ENCODE measurements at places on chromosomes 12 and 14.

GRCh38 chr14:68397822-68398221, 395.0 kb downstream of the ZFP36L1 start:
- DNase-seq = no peak

GRCh38 chr12:56884421-56884820, 49.8 kb downstream of the SDR9C7 start:
- DNase-seq = no peak

DNA sequence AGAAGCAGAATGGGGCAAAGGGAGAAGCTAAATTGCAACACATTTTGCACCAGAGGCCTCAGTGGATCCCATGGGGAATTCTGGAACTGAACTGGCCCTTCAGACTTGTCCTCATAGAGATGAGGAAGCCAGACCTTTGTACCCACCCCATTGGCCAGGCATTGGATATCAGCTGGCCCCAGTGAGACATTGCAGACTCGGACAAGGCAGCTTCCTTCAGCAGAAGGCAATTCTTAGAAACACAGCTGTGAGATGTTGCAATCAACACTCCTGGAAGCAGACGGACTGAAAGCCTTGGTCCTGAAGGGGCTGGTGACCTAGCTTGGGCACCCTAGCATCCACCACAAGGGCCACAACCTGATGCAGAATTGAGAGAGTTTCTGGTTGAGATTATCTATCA, 218.1 kb downstream of the MSRB3 start:
- no peak for DNase-seq

- no peak for DNase-seq
Measured at GRCh38 chr12:49671031-49671765, 36.0 kb downstream of the FMNL3 start.

- DNase-seq = no peak
Measured at GRCh38 chr12:107468182-107468581, 217.4 kb upstream of the PWP1 start.

DNA sequence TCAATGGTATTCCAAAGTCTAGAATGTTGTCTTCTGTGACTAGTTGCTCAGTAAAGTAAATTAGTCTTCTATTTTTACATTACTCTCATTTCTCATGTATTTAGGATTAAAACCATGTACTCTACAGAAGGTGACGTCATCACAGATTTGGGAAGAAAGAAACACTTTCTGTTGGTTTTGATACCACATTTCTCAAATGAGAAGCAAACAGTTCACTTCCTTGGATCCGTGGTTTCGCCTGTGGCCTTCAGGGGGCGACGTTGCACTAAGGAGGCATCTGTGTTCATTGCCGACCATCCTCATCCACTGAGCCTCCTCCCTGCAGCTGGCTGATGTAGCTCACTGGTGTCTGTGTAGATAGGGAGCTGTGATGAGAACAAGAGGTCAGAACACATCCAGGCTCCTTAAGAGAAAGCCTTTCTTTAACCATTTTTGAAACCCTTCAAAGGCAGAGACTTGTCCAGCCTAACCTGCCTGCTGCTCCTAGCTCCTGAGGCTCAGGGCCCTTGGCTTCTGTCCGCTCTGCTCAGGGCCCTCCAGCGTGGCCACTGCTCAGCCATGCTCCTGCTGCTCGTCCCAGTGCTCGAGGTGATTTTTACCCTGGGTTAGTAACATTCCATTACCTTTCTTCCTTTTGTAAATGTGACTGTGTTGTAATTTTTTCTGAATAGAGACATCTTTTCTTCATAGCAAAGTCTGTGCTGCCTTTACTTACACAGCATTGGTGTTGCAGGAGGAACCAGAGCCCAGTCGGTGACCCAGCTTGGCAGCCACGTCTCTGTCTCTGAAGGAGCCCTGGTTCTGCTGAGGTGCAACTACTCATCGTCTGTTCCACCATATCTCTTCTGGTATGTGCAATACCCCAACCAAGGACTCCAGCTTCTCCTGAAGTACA, 220.6 kb upstream of the OR4E1 start:
- DNase-seq = no peak

GRCh38 chr12:123149501-123150274, 1.2 kb downstream of the PITPNM2 start:
- DNase-seq = no peak

DNA sequence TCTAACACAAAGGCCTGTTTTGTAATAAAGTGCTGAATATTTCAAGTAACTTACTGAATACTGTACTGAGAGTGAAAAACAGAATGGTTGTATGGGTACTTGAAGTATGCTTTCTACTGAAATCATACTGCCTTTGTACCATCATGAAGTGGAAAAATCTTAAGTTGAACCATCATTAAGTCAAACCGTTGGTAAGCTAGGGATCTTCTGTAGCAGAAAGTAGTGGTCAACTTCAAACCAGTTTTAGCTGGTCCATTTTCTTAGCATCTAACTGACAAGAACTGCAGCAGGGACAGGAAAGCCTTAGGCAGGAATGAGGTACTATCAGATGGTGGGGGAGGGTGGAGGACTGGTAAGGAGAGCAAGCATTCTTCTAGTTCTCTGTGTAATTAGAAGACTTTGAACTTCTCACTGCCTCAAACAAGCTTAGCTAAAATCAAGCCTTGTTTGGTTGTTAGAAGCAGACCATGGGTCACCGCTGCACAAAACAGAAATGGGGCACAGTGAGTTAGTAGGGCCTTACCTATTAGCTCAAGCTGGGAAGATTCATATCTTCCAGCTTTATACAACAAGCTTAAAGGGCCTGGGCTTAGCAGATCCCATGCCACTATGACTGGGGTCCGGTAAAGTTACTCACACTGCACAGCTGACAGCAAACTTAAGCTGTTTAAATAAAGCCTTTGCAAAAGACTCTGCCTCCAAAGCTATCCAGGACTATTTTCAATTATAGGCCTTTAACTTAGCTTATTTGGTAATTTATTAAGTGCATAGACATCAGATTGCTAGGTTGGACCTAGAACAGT, 73.8 kb downstream of the ACADS start:
- DNase-seq = no peak

DNA sequence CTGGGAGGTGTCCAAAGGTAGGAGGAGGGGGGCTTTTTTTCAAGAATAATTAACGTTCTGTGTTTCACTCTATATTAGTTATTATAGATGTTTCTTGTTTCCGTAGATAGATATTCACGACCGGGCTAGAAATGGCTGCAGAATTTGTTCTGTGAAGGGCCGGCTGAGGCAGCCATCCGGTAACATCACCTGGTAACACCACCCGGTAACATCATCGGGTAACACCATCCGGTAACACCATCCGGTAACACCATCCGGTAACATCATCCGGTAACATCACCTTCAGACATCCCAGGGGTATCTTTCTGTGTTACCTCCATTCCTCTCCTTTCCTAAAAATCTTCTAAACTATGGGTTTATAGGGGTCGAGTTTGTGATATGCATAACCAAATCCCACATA, 1336.7 kb upstream of the TMEM132C start:
- DNase-seq = no peak

- no peak for DNase-seq
Measured at GRCh38 chr12:11534064-11534463, 115.4 kb upstream of the ETV6 start.

GRCh38 chr12:67633708-67634107, 14.8 kb upstream of the DYRK2 start:
- DNase-seq = no peak

GRCh38 chr14:73426877-73427276, 31.5 kb downstream of the NUMB start:
- DNase-seq = no peak

DNA sequence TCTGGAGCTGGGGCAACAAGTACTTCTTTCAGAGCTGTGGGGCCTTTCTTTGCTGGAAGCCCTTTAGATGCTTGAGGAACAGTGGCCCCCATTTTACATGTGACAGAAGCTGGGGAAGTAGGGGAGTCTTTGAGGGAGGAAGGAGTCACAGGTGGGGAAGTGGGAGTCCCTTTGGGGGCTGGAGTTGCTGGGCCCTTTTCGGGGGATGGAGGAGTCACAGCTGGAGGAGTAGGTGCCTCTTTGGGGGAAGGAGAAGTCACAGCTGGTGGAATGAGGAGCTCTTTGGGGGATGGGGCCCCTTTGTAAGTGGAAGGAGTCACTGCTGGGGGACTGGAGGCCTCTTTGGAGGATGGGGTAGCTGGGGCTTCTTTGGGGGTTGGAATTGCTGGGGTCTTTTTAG, 8.6 kb downstream of the NACA start:
- no peak for DNase-seq

GRCh38 chr14:100473249-100473648, 114.0 kb downstream of the BEGAIN start:
- no peak for DNase-seq

DNA sequence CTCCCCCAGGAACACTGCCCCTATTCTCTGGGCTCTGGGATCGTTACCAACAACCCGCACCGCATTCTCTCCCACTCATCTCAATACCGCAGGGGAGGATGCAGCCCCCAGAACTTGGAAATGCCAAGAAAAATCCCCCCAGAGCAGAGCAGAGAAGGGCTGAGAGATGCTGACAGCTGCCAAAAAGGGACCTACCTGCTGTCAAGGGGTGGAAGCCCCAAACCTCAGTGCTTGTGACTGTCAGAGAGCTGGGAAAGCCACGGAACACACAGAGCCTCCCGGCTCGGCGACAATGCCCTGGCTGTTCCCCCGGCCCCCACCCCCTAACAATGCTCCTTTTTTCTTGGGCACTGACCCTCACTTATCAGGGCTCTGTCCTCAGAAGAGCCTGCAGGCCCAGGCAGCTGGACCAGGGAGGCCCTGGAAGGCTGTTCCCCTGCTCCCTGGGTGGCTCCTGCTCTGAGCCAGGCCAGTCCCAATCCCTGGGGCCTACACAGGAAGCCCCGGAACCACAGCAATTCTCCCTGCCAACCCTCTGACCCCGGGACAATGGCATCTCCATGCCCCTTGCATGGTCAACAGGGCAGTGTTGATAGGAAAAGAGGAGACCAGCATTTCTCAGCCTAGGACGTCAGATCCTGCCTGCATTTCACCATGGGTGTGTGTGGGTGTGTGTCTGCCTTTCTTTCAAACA, 78.9 kb downstream of the ITPK1 start:
- DNase-seq = no peak

DNA sequence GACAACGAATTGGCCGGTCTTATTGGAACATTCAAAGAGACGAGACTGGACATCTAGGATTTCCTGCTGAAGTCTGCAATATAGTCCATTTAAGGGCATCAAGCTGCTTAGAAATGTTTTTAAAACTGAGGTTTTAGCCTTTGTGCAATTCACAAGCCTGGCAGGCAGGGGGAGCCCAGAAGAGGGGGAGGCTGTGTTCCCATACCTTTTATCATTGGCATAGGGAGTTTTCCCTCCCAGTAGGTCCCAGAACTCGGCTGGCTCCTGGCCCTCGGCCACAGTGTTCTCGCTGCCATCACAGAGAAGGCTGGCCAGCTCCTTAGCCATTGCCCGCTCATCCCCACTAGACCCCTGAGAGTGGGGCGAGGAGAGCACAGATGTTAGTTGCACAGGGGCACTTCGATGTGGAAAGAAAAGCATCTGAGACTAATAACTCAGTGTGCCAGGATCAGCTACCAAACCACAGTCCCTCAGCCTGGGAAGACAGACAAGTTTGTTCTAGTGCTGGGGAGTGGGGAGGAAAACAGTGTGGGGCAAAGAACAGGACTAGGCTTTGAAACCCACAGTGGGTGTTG, 15.1 kb downstream of the AVIL start:
- DNase-seq = no peak

GRCh38 chr14:49634547-49635334, at the start of gene DNAAF2:
Gene DNAAF2, minus strand, starts transcription at chr14:49635244. Its CDS starts 95 bp downstream, at chr14:49635149.
- DNase-seq = peak; percentile 29

DNA sequence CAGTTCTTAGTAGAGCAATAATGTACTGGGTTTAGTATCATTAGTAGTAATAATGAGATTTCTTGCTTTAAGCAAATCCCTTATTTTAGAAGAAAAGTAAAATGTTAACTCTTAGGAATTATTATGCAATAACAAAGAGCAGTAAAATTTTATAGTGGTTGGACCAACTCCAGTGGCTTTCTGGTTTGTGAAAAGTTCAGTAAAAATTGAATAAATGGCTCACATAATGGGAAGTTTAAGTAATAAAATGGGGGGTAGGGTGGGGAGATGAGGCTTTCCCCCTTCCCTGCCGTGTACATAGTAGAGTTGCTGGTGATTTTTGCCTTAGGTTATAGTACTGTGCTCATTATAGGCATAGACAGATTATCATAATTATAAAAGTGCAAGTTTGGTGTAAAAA, 250.5 kb upstream of the ATP2B1 start:
- no peak for DNase-seq

GRCh38 chr14:99575043-99576023, 28.7 kb downstream of the CCDC85C start:
- no peak for DNase-seq

DNA sequence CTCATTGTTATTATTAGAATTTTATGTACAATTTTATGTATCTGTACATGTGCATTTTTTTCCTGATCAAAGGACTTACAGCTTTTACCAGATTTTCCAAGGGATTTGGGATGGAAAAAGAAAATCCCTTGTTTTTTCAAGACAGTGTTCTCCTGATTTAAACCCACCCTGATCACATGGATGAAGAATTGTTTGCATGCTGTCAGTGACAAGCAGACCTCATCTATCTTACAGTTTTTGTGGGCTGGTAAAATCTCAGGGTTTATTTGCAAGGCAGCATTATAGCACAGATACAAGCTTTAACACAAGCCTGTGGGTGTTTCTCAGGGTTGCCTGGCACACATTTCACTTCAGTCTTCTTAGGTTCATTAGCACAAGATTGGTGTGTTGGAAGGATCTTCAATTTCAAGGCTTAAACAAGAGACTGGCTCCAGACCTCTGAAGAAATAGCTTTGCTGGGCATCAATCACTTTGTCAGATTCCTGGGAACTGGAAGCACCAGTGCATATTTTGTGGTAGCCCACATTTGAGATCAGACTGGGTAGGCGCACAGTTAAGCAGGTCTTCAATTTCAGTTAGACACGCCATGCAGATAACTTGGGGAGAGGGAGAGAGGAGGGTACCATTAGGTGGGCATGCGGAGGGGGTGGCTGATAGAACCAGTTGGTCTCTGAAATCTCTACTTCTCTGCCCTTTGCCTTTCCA, 118.0 kb downstream of the TBX5 start:
- no peak for DNase-seq

DNA sequence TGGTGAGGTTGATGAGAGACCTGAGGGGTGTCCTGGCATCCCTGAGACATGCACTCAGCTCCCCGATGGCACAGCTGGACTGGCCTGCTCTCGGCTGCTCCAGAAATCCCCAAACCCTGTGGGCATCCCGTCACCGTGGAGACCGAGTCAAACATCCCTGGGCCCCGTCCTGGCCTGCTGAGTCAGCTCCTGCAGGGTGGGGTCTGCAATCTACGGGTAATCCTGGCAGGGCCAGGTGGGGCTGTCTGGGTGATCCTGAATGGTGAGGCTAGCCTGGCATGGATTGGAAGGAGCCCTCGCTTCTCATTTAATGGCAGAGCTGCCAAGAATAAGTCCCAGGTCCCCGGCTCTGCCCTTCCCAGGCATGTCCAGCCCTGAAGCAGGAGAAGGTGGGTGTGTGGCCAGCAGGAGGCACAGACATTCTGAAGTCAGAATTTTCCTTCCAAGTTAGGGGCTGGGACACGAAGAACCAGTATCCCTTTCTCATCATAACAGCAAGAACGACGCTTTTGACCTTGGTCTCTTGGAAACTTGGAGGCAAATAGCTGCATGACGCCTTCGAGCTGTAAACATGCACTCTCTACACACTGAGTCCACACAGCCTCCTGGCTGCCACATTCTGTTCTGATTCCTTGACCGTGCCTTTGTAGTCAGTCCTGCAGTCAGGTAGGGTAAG, 17.7 kb upstream of the SERPINA4 start:
- no peak for DNase-seq

GRCh38 chr14:93686268-93686667, 102.0 kb downstream of the PRIMA1 start:
- no peak for DNase-seq

GRCh38 chr14:28308734-28309133, 457.9 kb upstream of the FOXG1 start:
- DNase-seq = no peak

- DNase-seq = no peak
Measured at GRCh38 chr14:56659964-56660551, 80.5 kb downstream of the TMEM260 start.

Measured in cortex of kidney (tissue), 1 donor.